ENCODE measurements at places on chromosomes 5 and 9. TPM values are rescaled to one million over a fixed set of nuclear protein-coding genes. Genes with fewer than 3 reads are reported as not detected.

The CCDC183 gene
- 3.7 TPM for polyA plus RNA-seq

The PHF24 gene
- polyA plus RNA-seq, result 0.21 TPM

The FAM151B gene
- 3.3 TPM for polyA plus RNA-seq

The GLRA1 gene
- not detected for polyA plus RNA-seq

The COL27A1 gene
- 27.1 TPM for polyA plus RNA-seq

The EGR1 gene
- polyA plus RNA-seq, result 38.8 TPM

The IFNA13 gene
- polyA plus RNA-seq, result not detected

The POLR3G gene
- 1.9 TPM for polyA plus RNA-seq

The SLC6A7 gene
- polyA plus RNA-seq, result 0.13 TPM

The MOB3B gene
- 23.9 TPM for polyA plus RNA-seq

The CNTNAP3 gene
- 3.4 TPM for polyA plus RNA-seq

The PCDHB16 gene
- 6.0 TPM for polyA plus RNA-seq

The GALNT12 gene
- 9.2 TPM for polyA plus RNA-seq
